ENCODE measurements at places on chromosomes 11 and 22.

DNA sequence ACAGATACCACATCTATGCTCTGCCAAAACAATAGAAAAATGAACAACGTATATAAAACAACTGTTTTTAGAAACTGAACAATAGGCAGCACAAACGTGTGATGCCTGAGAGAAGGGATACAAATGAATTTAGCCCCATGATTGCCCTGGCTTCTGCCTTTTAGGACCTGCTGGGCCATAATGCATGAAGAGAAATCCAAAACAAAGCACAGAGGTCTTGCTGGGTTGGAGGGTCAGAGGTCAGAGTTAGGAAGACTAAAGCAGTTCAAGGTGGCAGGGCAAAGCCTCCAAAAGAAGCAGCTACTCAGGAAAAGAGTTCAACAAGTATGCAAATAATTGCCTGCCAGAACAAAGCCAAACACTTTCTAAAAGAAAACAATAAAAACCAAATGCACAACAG is 138.5 kb downstream of the TTC28 start:
- no peak for DNase-seq

DNA sequence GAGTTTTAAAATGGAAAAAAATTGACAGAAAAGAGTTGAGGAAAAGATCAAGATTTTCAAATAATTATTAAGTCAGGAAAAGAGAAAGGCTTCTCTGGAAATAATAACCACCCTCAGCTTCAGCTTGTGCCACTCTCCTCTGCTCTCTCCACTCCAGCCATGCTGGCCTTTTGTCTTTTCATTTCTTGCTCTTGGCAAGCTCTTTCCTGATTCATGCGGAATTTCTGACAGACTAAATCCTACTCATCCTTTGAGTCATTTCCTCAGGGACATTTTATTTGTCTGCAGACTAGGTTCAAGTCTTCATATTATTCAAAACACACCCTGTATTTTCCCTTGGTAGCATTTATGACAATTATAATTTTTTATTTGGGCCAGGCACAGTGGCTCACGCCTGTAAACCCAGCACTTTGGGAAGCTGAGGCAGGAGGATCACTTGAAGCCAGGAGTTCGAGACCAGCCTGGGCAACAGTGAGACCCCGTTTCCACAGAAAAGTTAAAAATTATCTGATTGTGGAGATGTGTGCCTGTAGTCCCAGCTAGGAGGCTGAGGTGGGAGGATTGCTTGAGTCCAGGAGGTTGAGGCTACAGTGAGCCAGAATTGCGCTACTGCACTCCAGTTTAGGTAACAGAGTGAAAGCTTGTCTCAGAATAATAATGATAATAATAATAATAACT is 7.8 kb upstream of the P4HA3 start:
- DNase-seq: no peak

- DNase-seq: no peak
Observed at GRCh38 chr22:40753114-40753513, 66.0 kb downstream of the SLC25A17 start.

DNA sequence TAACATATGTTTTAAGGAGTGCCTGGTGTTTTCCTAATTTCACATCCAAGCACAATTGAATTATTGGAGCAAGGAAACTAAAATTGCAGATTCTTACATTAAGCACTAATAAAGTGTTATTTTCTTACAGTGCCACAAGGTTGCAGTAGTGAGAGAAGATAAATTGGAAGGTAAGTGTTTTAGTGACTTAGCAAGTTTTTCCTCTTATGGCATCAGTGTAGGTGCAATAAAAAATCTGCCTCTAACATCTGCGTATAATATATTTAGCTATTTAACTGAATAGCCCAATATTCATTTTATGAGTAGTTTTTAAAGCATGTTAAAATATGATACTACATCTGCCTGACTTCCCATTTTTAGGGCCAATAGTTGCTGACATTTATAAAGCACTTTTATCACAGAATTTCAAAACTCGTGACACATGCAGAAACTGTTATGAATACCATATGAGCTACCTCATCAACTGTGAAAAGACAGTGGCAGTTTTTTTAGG is 19.0 kb downstream of the POLD3 start:
- no peak for DNase-seq

DNA sequence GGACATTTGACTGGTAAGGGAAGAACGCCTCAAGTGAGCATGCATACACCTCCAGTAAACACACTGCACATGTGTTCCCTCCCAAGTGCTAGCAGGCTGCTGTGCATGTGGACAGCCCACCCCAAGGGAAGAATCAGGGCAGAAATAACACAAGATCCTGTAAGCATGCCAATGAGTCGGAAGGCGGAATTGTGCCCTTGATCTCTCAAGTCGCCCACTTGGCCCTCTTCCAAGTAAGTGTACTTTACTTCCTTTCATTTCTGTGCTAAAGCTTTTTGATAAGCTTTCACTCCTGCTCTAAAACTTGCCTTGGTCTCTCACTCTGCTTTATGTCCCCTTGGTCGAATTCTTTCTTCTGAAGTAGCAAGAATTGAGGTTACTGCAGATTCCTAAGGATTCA is 139.6 kb downstream of the TRPC6 start:
- no peak for DNase-seq

DNA sequence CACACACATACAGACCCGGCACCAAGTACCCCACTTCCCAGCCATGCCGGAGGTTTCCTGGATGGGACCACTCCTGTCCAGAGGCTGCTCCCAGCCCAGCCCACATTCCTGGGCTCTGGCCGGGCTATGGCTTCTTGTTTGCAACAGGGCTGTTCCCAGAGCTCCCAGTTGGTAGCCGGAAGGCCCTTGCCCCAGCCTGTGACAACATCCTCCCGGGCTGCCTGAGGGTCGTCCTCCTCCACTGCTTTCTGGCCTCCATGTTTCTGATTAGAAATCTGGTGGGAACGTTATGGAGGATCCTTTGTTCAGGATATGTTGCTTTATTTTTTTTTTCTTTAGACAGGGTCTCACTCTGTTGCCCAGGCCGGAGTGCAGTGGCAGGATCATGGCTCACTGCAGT is 952 bp upstream of the CYP2D6 start:
- no peak for DNase-seq

DNA sequence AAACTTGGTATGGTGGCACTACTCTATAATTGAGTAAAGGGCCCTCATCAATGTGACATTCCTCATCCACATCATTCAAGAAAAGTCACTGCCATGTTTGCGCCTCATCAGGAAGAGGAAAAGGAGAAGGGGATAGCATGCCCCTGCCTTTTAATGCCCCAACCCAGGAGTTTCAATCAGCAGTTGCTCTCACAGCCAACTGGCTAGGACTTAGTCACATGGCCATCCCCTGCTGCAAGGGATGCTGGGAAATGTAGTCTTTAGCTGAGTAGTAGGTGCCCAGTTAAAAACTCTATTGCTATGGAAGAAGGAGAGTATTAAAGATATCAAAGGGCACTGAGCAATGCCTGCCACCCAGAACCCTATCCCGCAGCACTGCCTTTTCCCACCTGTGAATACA is 10.9 kb upstream of the CCND1 start:
- DNase-seq: no peak

DNA sequence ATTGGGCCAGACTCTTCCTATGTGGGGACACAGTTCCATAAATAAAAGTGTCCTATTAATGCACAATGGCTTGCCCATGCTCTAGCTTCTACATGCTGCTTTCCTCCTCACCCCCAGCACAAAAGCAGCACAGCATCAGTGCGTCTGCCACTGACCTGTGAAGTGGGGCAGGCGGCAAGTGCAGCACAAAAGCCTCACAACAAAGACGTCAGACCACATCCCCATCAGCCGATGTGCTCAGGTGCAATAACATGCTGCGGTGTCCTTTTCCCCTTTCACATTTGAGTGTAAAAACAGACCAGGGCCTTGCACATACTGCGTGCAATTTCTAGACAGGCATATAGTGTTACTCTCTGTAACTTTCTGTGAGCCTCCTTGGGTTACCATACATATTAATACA is 12.8 kb downstream of the DKK3 start:
- DNase-seq: no peak

DNA sequence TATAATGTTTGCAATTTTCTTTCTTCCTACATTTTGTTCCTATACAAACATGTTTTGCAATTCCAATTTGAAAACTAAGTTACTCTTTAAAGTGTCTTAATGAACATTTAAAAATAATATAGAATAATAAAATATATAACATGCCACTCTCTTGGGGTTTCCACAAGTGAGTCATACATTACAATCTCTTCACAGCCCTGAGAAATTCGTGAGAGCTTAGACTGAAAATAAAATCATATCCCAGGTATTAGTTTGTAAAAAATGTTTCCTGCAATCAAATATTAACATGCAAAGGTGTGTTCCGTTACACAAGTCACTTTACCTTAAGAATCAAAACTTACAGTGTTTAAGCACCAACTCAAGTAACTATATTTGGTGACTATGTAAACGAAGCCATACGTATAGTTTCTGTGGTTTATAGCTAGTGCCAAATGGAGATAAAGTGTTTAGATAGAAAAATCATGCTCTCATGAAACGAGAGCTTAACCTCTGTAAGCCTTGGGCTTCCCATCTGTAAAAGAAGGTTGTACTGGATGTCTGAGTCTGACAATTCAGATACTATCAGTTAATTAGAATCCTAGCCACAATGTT is 253.6 kb upstream of the ANO3 start:
- DNase-seq: no peak

DNA sequence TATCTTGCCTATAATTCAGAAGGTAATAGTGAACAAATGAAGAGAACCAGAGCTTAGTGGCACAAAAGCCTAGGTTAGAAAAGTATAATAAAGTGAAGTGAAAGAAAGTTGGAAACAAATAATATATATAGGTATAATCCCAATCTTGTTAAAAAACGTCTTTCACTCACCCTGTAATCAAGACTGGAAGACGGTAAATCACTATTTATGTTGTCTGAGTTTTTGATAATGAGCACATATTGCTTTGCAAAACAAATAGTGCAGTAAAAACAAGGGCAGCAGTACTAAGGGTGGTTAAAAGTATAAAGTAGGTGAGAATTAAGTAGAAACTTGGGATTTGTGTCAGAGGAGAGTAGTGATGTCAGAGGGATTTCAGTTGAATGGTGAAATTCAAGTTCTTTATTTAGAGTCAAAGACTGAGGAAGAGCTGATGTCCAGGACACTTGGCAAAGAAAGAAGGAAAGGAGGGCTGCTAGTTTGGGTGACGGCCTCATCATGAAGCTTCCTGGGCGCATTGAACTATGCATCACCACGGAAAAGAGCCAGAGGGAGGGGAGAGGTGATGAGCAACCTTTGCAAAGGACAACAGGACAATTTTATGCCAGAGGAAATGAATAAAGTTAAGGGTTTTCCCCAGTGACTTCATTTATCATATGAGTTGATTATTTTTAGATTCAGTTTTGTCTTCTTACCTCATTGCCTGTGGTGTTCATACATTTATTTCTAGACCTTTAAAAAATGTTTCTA is 11.4 kb downstream of the NCAM1 start:
- no peak for DNase-seq

DNA sequence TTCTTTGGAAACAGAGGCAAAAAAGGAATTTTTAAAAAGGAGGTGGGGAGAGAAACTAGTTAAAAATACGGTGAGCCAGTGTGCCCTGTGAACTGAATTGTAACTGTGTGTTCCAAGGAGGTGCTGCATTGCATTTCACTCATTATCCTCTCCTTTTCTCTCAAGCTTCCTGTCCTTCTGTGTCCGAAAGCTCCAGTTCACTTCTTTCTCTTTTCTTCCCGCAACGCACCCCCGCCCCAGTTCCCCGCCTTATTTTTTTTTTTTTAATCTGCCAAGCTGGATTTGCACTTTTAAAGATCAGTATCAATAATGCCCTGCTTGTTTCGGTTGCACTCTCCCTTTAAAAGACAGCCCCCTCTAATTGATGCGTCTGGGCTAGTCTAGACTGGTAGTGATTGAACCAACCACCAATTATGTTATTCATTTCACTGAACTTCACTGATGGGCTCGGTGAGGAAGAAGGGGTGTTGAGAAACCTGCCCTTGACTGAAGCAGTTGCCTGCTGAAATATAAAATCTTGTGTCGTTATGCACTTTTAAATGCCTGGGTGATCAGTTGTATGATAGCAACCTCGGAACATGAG is 18.5 kb downstream of the BLID start:
- no peak for DNase-seq

- DNase-seq: no peak
Observed at GRCh38 chr11:46857666-46858065, 11.6 kb upstream of the CKAP5 start.

- DNase-seq: no peak
Observed at GRCh38 chr22:41357191-41357590, 24.6 kb upstream of the TEF start.

DNA sequence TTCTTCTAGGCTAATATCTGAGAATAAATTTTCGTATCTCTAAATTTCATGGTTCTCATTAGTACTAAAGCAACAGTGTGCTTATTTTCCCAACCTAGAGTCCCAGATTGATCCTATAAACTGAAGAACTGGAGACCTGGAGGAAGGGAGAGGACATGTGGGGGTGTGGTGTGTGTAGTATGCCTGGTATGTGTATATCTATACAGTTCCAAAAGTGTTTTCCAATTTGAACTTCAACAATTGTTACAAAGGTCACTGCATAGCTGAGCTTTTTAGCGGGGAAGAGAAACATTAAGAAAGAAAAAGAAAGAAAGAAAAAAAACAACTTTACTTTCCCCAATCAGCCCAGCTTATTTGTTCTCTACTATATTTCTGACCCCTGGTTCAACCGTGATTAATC is 152.1 kb downstream of the SOX6 start:
- no peak for DNase-seq

GRCh38 chr11:46250745-46251052 is 26.8 kb upstream of the CREB3L1 start:
- DNase-seq: no peak

GRCh38 chr11:35971841-35972422 is 28.1 kb downstream of the LDLRAD3 start:
- DNase-seq: no peak

DNA sequence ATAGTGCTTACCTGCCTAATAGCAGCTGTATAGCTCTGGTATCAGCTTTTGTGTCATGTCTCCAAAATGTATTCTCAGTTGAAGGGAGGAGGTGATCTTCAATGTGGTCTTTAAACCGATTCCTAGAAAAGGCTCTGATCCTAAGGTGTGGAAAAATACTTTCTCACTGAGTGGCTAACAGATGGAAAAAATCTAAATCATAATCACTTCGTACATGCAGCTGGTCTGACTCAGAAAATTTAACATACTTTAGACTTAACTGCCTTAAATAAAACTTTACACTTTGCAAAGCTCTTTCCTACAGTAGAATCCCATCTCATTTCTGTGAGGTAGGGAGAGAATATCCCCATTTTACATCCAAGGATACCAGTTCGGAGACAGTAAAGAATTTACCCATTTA is 38.0 kb downstream of the C2CD3 start:
- DNase-seq: no peak

DNA sequence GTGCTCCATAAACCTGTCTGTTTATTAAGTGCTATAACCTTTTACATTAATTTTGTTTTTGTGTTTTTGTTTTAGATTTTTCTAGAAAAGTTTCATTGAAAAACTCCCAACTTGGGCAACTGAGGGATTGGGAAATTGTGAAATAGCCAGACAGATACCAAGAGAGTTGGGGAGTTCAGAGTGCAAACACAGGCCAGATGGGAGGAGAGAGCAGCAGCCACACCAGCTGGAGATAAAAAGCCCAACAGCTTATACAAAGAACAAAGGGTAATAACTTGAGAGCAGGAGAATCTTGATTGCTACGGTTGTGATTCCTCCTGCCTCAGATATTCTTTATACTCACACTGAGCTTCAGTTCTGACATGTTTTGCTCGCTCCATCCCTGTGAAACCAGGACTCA is 1642.2 kb downstream of the LRRC4C start:
- no peak for DNase-seq
